Activated naive CD4-positive, alpha-beta T cell treated with anti-CD3 and anti-CD28 coated beads for 36 hours (primary cell): ENCODE measurements at places on chromosomes 5 and 9. TPM values are rescaled to one million over a fixed set of nuclear protein-coding genes. Genes with fewer than 3 reads are reported as not detected.

GRCh38 chr5:125214080-125214479 is 467.6 kb upstream of the ZNF608 start:
- H3K4me3 ChIP-seq: no peak overlapping the region
- no peak overlapping the region for H3K27ac ChIP-seq
- no peak for DNase-seq
- no peaks in the 10 kb centered on the region for H3K27me3 ChIP-seq

DNA sequence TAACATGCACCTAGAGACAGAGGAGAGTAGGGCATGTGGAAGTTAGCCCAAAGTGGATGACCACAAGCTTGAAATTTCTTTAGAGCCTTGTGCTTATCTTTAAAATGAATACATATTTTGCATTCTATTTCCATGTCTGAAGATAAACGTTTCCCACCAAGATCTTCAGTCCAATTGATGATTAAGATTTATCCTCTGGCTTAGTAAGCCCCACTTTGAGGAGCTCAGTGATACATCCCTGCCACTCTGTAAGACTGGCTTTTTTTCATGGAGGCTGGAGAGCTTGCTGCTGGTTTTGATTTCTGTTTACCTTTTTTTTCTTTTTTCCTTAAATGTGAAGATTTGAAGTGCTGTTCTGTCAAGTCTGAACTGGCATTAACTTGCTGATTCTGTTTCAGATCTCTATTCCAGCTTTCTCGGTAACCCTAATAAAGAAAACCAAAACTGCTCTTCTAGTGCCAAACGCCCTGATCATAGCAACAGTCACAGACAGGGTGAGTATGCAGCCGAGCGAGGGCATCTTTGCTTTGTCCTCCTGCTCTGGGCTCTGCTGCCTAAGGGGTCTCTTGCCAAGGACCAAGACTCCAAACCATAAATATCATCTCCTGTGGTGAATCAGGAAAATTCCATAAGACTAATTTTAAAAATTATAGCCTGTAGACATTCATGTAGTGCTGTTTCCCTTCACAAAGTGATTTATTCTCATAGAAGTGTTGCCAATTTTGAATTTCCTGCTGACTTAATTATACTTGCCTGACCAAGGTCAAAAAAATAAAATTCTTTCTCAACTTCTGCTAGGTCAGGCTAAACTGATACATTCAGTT is 54.3 kb downstream of the GRAMD2B start:
- no peak for DNase-seq
- no peak overlapping the region for H3K27ac ChIP-seq
- no peak overlapping the region for H3K4me3 ChIP-seq

- no peak for DNase-seq
- H3K36me3 ChIP-seq: peaks cover 2% of the 10 kb centered on the region
- no peaks in the 10 kb centered on the region for H3K4me1 ChIP-seq
- H3K27ac ChIP-seq: no peak overlapping the region
- H3K4me3 ChIP-seq: no peak overlapping the region
These were observed 164.2 kb downstream of the FGF1 start for GRCh38 chr5:142521706-142522105.

The CARD9 gene
- 0.12 TPM for total RNA-seq

- H3K36me3 ChIP-seq: no peaks in the 10 kb centered on the region
- no peak overlapping the region for H3K27ac ChIP-seq
- DNase-seq: no peak
- H3K4me1 ChIP-seq: no peaks in the 10 kb centered on the region
- no peak overlapping the region for H3K4me3 ChIP-seq
- peaks cover 16% of the 10 kb centered on the region for H3K27me3 ChIP-seq
These were observed 23.6 kb downstream of the IRX4 start for GRCh38 chr5:1859099-1859498.

The MAST4 gene
- 27.7 TPM for total RNA-seq

The SPINK5 gene
- not detected for total RNA-seq

- H3K4me3 ChIP-seq: no peak overlapping the region
- peaks cover 2% of the 10 kb centered on the region for H3K27me3 ChIP-seq
- H3K4me1 ChIP-seq: peaks cover 13% of the 10 kb centered on the region
- no peaks in the 10 kb centered on the region for H3K36me3 ChIP-seq
These were observed 121.5 kb upstream of the SPRY4 start for GRCh38 chr5:142446131-142446959.

GRCh38 chr9:134366223-134367031 is 40.2 kb downstream of the RXRA start:
- H3K27ac ChIP-seq: no peak overlapping the region
- peak; percentile 15 for DNase-seq
- no peaks in the 10 kb centered on the region for H3K27me3 ChIP-seq
- H3K36me3 ChIP-seq: no peaks in the 10 kb centered on the region
- H3K4me1 ChIP-seq: peaks cover 5% of the 10 kb centered on the region

GRCh38 chr9:134597041-134597913 is 44.3 kb upstream of the COL5A1 start:
- H3K36me3 ChIP-seq: no peaks in the 10 kb centered on the region
- peaks cover 10% of the 10 kb centered on the region for H3K27me3 ChIP-seq
- H3K4me1 ChIP-seq: no peaks in the 10 kb centered on the region
- no peak overlapping the region for H3K27ac ChIP-seq

GRCh38 chr5:158561562-158562190 is 538.0 kb downstream of the EBF1 start:
- H3K4me3 ChIP-seq: no peak overlapping the region
- H3K36me3 ChIP-seq: no peaks in the 10 kb centered on the region
- no peaks in the 10 kb centered on the region for H3K27me3 ChIP-seq
- H3K27ac ChIP-seq: no peak overlapping the region
- DNase-seq: no peak

- H3K4me1 ChIP-seq: peaks cover 69% of the 10 kb centered on the region
- H3K27me3 ChIP-seq: no peaks in the 10 kb centered on the region
- H3K27ac ChIP-seq: no peak overlapping the region
These were observed 5.0 kb downstream of the TENT4A start for GRCh38 chr5:6718161-6718681.
